PC-9 (cell line): ENCODE measurements at places on chromosomes 7 and 10. TPM values are rescaled to one million over a fixed set of nuclear protein-coding genes. Genes with fewer than 3 reads are reported as not detected.

GRCh38 chr7:116271963-116272886 lies 61.9 kb downstream of the TES start:
- DNase-seq, result peak; percentile 80

DNA sequence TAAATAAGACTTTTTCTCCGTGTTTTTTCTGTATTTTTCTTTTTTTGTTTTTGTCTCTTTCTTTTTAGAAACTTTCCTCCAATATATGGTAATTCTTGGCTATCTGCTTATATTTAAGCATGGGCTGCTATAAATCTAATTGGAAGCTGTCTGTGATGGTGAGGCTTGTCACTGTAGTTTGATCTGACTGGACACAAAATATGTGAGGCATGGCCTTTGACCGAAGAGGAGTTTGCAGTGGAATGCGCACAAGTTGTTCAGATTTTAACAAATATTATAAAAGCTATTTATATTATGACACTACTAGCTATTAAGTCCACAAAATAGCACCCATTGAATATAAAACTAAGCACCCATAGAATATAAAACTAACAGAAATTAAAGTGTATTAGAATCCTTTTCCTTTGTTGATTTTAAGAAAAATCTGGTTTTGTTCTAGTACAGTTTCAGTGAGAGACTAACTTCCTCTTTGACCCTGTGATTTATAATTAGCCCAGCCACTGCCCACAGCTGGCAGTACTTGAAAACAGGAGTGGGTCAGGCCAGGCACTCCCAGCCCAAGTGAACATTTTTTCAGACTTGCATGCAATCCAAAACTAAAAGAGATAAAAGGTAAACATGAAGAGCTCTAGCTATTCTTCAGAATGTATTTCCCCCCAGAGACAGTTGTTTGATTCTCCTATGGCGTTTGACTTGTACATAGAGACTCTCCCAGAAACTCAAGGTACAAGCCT lies 69.9 kb upstream of the FGL2 start:
- no peak for DNase-seq

Gene GIMAP1
- total RNA-seq, result not detected in 2 replicates

DNA sequence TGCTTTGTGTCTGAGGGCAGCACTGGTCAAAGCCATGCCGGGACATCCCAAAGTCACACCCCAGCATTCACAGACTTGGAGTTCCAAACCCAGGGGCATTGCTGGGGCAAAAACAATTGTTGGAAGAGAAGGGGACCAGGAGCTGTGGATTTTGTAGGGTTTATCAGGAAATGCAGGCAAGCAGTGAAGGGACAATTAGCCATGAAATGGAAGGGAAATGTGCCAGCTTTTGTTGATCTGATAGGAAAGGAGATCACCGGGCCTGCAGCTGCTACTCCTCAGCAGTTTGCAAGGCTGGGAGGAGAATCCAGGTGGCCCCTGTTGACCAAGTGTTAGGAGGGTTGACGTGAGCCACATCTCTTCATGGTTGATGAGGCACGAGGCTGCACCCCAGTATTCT lies 2.5 kb upstream of the BRI3 start:
- DNase-seq, result no peak

- no peak for DNase-seq
These were observed 75.0 kb upstream of the SEM1 start for GRCh38 chr7:96784597-96784996.

GRCh38 chr7:47757921-47758411 lies 176.1 kb upstream of the TNS3 start:
- DNase-seq, result no peak

GRCh38 chr7:2487586-2488271 lies 11.5 kb upstream of the GRIFIN start:
- no peak for DNase-seq

DNA sequence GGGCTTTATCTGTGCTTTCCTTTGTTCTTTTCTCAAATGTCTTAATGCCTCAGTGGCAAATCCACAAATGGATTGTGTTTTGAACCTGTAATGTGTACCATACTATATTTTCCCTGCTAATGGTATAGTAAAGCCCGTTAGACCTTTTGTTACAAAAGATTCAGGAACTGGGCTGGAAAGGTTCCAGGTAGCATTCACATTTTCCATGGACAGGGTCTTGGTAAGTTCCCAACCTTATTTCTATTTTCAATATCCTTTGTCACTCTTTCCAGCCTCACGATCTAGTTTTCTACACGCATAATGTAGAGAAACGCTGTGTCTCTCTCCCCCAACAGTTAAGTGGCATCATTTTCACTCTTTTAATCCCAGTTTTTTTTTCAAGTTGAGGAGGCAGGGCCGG lies 153.0 kb downstream of the PLCE1 start:
- no peak for DNase-seq

DNA sequence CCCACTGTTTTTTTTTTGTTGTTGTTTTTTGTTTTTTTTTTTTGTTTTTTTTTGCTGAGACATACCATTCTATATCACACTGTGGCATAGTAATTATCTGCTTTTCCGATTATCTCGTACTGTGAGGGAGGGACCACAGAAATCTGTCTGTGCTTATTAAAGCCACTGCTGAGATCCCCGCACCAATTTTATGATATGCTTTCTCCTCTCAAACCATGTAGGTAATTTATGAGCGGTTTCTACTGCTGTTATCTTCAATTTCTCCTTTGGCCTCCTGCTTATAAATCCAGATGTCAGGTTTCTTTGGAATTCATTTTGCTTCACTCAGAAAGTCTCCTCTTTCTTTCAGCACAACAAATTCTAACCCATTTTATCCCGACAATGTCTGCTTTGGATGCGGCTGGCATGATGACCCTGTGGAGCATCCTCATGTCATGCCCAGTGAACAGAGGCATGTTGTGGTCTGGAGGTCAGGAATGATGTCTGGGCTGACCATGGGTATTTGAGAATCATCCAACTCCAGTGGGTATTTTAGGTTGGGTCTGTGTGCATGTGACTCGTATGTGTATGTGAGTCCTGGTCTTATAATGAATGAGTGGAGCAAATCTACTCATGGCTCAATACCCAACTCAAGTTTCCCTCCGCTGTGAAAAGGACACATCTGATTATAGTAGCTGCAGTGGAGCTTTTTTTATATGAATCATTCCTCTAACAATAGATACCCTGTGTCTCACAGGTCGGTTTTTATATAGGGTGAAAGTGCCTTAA lies 213.4 kb downstream of the GALNT17 start:
- no peak for DNase-seq

DNA sequence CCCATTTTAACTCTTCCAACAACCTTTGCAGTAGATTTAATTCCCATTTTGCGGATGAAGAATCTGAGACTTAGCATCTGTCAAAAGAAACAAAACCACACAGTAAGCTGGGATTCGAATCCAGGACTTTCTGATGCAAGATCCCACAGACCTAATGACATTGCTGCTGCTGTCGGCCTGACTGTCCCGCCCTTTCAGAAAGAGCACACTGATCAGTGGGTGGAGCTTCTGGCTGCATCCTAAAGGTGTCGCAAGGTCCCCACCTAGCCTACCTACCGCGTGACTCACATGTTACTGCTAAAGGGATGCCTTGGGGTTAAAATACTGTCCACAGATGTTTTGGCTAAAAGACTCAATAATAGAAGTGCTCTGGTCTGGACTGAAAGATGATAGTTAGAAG lies 134.7 kb downstream of the EMX2 start:
- peak; percentile 72 for DNase-seq

GRCh38 chr7:16604054-16604453 lies 41.5 kb downstream of the ANKMY2 start:
- no peak for DNase-seq

Gene SLC26A5
- not detected in 2 replicates for total RNA-seq

- DNase-seq, result no peak
These were observed 7.1 kb downstream of the CABCOCO1 start for GRCh38 chr10:61669849-61670248.

Gene EFCAB10
- not detected in 2 replicates for total RNA-seq

Gene ADIRF
- 51.0 and 72.8 TPM in 2 replicates for total RNA-seq
